ENCODE measurements at places on chromosomes 1 and 21. TPM values are rescaled to one million over a fixed set of nuclear protein-coding genes. Genes with fewer than 3 reads are reported as not detected.

DNA sequence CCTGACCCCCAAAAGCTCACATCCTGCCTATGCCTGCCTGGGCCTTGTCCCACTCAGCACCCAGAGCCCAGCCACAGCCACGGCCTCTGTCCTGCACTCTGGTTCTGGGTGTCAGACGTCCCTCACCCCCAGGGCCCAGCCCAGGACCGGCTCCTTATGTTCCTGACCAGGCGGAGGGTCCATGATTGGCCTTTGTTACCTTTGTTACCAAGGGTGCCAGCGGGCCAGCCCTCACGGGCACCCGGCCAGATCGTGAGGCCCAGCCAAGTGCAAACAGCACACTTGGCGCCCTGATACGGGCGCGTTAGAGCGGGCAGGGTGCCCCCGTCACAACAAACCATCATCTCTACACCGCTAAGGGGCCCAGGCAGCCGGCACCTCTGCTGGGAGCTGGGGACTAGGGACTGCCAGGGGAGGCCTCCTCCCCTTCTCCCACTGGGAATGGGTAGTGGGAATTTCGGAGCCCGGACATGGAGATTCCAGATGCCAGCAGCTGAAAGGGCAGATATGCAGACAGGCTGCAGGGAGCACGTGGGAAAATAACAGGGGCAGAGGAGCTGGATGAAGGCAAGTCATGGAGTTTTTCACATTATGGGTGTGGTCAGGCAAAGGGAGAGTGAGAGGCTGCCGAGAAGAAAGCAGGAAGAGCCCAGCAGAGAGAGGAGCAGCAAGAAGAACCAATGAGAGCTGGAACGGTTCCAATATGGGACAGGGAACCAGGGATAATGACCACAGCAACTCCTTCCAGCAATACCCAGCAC is 22.1 kb downstream of the HSPG2 start:
- DNase-seq, result no peak
- H3K27ac ChIP-seq, result no peak overlapping the region
- H3K4me1 ChIP-seq, result peaks cover 13% of the 10 kb centered on the region
- H3K4me3 ChIP-seq, result no peak overlapping the region

DNA sequence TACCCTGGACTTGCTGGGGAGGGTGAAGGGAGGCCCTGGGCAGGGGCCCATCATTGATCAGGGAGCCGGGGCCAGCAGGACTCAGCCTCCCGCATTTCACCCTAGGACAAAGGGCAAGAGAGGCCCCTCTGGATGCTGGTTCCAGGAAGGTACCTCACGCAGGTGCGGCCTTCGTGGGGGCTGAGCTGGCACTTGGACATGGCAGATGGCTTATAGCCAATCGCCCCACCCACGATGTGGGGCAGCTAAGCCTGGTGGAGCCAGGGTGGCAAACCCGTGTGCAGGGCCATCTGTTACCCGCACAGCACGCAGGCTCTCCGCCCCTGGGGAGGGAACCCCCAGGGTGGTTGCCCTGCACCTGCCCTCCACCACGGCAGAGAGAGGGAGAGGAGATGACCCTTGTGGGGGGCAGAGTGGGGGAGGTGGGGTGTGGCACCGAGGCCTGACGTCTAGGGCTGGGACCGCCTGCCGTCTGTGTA is 2.5 kb downstream of the TFF3 start:
- H3K36me3 ChIP-seq, result no peaks in the 10 kb centered on the region
- no peaks in the 10 kb centered on the region for H3K4me1 ChIP-seq
- no peak for DNase-seq
- no peak overlapping the region for H3K27ac ChIP-seq
- H3K4me3 ChIP-seq, result no peak overlapping the region

DNA sequence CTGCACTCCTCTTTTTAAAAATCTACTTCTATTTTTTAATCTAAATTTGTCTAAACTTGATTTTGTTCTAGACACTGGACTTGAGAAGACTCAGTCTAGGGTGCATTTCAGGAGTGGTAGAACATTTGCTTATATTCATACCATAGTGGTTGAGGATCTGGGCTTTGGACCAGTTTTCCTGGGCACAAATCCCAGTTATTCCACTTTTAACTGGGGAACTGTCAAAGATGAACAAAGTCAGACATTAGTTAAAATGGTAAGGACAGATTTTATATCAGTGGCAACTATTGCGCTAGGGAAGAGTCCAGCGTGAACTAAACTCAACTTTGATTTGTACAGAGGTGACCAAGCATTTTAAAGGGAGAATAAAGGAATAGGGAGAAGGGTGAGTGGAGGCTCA is 102.4 kb downstream of the FMN2 start:
- no peak overlapping the region for H3K27ac ChIP-seq
- no peak overlapping the region for H3K4me3 ChIP-seq
- peaks cover 2% of the 10 kb centered on the region for H3K4me1 ChIP-seq
- DNase-seq, result no peak

- no peak overlapping the region for H3K4me3 ChIP-seq
- H3K36me3 ChIP-seq, result peaks cover 19% of the 10 kb centered on the region
- H3K4me1 ChIP-seq, result no peaks in the 10 kb centered on the region
- H3K27me3 ChIP-seq, result no peaks in the 10 kb centered on the region
- H3K27ac ChIP-seq, result no peak overlapping the region
Measured at GRCh38 chr1:243499248-243499647, 243.4 kb downstream of the SDCCAG8 start.

GRCh38 chr21:46110499-46111192 is 12.7 kb downstream of the COL6A2 start:
- no peaks in the 10 kb centered on the region for H3K27me3 ChIP-seq
- no peak overlapping the region for H3K4me3 ChIP-seq
- H3K27ac ChIP-seq, result no peak overlapping the region

DNA sequence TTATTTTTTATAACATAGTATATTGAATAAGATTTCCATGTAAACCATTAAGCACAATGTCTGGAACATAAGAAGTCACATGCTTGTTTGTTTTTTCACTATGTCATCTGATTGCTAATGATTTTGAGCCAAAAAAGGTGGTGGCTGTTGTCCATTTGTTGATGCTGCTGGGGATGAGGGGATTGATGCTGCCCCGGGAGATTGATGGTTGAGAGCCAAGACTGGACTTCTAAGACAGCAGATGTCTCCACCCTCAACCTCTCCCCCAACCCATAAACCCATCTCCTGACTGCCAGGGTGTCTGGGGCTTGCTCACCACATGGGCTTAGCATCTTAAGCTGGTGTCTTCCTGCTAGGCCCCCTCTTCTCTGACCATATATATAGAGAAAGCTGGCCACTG is 35.8 kb upstream of the CD34 start:
- H3K36me3 ChIP-seq, result no peaks in the 10 kb centered on the region
- peaks cover 3% of the 10 kb centered on the region for H3K27me3 ChIP-seq
- H3K4me1 ChIP-seq, result no peaks in the 10 kb centered on the region
- DNase-seq, result no peak
- no peak overlapping the region for H3K27ac ChIP-seq

- H3K4me1 ChIP-seq, result no peaks in the 10 kb centered on the region
- DNase-seq, result no peak
- H3K27me3 ChIP-seq, result peaks cover 36% of the 10 kb centered on the region
- no peak overlapping the region for H3K27ac ChIP-seq
Measured at GRCh38 chr1:162139211-162139610, 69.7 kb downstream of the NOS1AP start.

FALEC gene
- 0.34 TPM for total RNA-seq

CD247 gene
- 149 TPM for total RNA-seq

CASZ1 gene
- total RNA-seq, result 3.7 TPM

TEX38 gene
- 0.18 TPM for total RNA-seq

C2CD4D gene
- 2.1 TPM for total RNA-seq
